ENCODE measurements at places on chromosomes 7 and 10. TPM values are rescaled to one million over a fixed set of nuclear protein-coding genes. Genes with fewer than 3 reads are reported as not detected.

DNA sequence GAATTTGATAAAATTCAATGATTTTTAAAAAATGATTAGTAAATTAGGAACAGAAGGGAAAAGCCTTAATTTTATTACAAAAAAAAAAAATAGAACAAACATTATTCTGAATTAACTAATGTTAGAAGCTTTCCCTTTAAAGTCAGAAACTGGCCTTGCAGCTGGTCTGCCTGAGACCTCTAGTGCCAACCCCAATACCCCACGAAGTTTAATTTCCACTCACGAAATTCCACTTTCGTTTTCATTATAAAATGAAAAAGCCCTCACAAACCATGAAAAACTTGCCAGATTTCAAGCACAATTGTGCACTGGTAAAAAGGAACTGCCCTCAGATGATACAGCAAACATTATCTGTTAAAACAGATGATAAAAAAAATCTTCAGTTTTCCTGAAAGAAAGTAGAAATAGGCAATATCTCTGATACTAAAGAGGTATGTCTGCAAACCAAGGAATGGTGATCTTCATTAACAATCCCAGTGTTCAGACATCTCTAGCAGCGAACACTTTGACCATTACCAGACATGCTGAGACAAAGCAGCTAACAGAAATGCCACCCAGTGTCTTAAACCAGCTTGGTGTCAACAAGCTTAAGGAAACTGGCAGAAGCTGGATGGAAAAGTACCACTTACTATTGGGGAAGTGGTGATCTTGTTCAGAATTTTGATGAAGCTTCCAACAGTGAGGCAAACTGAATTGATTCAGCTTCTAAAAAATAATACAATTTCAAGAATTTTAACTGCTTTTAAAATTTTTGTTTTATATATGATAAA, 80.2 kb downstream of the PALS2 start:
- DNase-seq: no peak

CALHM3 gene
- total RNA-seq: not detected

GRCh38 chr10:104109908-104110662, 11.9 kb upstream of the SFR1 start:
- DNase-seq: no peak

DNA sequence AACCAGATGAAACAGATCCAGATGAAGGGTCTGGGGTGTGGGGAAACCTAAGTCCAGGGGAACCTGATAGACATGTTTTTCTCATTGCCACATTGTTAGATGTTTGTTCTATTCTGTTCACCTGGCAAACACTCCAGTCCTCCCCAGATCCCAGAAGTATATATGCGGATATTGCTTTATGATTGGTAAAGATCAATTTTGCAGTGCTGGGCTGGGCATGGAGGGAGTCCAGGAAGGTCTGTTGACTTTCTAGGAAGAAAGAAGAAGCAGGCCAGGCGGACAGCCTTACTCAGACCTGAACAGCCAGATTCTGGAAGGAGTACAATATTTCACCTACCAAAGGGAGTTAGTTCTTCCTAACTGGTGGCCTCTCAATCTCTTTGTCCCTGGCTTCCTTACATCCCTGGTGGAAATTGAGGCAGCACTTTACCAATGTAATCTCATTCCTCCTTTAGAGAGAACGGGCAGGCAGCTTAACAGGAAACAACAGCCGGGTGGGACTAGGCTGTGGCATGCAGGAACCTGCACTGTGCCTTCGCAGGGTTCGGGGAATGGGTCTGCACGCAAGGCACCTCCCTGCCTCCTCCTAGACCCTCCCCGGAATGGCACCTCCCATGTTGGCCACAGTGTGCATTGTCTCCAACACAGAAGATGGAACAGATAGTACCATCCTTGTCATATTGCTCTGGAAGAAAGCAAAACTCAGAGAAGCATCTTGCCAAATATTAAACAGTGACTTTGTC, 930 bp downstream of the GIMAP6 start:
- peak; percentile 45 for DNase-seq

GRCh38 chr10:9853405-9854355, 1164.0 kb upstream of the CELF2 start:
- no peak for DNase-seq

GRCh38 chr7:151012911-151013347, 11.4 kb downstream of the ATG9B start:
- DNase-seq: no peak

HECW1 gene
- not detected for total RNA-seq

DNA sequence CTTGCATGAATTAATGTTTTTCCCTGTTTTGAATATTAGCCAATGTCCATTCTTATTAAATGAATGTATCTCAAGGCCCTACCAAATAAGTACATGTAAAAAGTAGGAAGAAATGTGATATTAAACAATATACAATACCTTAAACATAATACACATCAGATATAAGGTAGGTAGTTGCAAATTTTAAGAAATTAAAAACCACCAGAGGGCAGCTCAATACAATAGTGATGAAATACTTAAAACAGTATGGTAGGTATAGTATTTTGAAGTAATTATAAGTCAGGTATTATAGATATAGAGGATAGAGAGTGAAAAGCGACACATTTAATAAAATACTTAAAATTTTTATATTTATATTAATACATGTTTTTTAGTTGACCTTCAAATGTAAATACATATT, 43.6 kb upstream of the CDK14 start:
- DNase-seq: no peak

DNA sequence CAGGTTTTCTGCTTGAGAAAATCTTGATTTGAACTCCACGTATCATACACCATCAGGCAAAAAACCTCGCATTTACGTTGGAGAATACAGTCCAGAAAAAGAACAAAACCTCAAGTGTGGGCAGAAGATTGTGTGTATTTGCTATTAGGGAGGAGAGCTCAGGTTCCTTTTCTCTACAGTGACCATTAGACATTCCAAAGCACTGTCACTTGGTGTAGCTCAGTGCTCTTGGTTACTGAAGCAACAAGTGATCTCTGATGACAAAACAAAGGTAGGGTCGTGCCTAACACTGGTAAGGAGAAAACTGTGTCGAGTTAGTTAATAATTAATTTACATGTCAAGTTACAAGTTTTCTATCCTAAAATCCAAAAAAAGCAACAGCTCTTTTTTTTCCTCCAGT, 72.6 kb downstream of the C1GALT1 start:
- DNase-seq: no peak

DNA sequence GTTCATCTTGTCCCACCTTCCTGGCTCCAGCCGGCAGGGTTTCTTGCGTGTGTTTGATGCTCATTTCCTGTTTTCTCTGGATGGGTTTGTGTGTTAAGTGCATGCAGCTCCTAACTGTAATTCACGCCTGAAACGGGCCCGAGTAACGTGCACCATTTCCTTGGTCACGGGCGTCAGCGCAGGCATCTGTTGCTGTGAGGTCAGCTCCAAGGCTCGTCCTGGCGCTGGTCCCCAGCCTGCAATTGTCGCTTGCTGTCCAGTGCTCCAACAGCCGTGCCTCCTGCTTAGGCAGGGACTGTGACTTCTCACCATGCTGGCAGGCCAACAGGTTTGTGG, 201.1 kb downstream of the GLRX3 start:
- DNase-seq: no peak

- no peak for DNase-seq
Observed at GRCh38 chr10:111986079-111986478, 197.5 kb downstream of the GPAM start.

AMZ1 gene
- 0.03 TPM for total RNA-seq

- no peak for DNase-seq
Observed at GRCh38 chr10:63917363-63917762, 396.2 kb downstream of the REEP3 start.

CARD11 gene
- 87.5 TPM for total RNA-seq

- DNase-seq: no peak
Observed at GRCh38 chr7:70477036-70478010, 654.6 kb upstream of the GALNT17 start.

DNA sequence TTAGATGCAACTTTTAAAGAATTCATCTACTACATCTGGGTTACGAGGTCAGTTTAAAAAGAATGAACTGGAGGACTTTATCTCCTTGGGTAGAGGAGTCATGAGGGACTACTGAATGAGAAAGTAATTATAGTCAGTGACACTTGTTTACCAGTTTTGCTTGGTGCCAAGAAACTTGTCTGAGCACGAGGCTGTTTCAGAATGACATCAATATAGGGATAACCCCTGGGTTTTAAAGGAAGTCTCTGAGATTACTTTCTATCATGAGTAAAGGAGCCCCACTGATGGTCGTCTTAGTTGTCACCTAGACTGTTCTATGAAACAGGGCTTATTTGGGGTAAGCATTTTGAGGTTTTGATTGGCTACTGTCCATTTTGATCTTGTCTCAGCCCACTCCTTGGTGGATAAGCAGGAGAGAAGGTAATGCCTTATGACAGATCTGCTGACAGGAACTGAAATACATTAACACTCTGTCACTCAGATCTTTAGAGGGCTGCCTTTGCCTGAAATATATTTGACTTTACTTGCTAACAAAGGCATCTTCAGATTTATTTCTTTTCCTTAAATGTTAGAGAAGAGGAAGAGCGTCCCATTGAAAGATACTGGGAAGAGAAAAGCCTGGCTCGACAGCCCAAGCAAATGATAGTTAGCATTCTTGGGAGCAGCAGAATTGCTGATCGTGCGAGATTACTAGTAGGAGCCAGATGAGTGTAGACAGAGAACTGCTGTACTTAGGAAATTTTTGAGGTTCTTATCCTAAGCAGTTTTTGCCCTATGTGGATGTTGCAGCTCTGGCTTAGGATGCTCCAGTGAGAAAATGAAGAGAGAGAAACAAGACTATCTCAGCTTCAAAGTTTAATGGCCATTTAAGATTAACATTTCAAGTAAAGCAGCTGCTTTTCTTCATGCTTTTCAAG, 299.2 kb upstream of the LRGUK start:
- no peak for DNase-seq

ABCA13 gene
- total RNA-seq: 0.08 TPM

GRCh38 chr7:94401428-94401814, 6.7 kb downstream of the COL1A2 start:
- no peak for DNase-seq

DNA sequence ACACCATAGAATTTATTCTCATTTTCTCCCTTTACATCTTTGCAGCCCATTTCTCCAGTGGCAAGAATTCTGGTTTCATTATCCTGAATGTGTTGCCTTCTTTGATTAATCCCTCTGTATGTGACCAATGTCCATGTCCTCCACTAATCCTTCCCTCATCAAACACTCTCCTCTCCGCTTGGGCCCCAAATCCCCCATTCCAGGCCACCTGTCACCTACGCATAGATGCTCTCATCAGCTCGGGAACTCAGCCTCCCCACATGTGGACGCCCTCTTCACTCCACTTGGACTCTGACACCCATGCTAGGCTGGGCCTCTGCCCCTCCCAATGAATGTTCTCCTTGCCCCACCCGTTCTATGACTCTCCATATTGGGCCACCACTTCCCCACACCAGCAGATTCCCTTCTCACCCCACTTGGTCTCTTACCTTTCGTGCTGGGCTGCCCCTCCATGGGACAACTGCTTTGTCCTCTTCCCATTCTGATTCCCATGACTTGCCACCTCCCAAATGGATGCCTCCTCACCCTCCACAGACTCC, 18.7 kb upstream of the RBM20 start:
- DNase-seq: no peak

CCL24 gene
- total RNA-seq: not detected

PHYH gene
- 5.9 TPM for total RNA-seq

UNCX gene
- not detected for total RNA-seq

DNA sequence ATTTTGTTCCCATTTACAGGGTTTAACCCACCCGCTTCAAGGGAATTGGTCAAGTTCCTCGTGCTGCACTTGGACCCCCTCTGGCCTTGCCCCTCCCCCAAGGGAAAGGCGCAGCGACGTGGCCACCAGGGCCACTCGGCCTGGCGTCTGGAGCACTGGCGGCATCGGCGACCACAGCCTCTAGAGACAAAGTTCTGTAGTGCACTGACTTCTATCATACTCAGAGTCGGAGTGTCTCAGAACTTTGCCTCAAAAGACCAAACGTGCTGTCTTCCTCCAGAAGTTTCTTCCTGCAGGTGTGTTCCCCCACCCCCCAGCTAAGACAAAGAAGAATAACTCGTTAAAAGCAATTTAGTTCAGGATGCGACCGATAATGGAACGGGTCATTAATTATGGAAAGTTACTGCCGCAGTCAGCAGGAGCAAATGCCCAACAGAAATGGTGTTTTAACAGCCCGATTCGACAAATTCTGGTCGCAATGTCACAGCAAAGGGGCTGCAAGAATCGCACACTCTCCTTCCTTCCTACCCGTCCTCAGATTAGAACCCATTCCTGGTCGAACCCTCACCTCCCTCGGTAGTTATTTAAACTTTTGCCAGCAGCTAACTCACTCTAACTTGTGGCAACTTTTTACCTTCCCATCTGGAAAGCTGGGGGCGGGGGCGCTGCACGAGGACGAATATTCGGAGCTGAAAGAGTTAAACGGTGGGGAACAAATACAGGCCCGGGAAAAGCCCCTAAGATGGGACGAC, 202.1 kb upstream of the NFE2L3 start:
- DNase-seq: no peak

GRCh38 chr10:13651969-13652720, 65.4 kb downstream of the PRPF18 start:
- no peak for DNase-seq

DNA sequence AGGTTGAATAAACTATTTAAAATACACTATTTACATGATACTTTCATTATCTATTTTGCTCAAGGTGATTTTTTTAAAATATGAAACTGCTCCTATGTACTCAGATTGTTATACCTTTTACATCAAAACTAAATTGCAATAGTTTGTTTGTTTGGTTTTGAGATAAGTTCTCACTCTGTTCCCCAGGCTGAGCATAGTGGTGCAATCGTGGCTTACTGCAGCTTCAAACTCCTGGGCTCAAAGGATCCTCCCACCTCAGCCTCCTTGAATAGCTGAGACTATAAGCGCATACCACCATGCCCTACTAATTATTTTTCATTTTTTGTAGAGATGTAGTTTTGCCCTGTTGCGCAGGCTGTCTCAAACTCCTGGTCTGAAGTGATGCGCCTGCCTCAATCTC, 12.7 kb downstream of the TAS2R60 start:
- no peak for DNase-seq

SAP25 gene
- 6.2 TPM for total RNA-seq

- no peak for DNase-seq
Observed at GRCh38 chr7:111855161-111855841, 293.0 kb upstream of the IMMP2L start.

GSTO2 gene
- 0.33 TPM for total RNA-seq

All from activated T-cell treated with anti-CD3 and anti-CD28 coated beads, Interleukin-2, amount 50 U/mL, for 4 hours (primary cell).